Iris pigment epithelial cell (primary cell): ENCODE measurements at places on chromosomes 13 and 19.

GRCh38 chr19:11176466-11177193, 20.7 kb downstream of the KANK2 start:
- DNase-seq: no peak

GRCh38 chr19:38806371-38806770, 6.4 kb downstream of the LGALS4 start:
- no peak for DNase-seq

DNA sequence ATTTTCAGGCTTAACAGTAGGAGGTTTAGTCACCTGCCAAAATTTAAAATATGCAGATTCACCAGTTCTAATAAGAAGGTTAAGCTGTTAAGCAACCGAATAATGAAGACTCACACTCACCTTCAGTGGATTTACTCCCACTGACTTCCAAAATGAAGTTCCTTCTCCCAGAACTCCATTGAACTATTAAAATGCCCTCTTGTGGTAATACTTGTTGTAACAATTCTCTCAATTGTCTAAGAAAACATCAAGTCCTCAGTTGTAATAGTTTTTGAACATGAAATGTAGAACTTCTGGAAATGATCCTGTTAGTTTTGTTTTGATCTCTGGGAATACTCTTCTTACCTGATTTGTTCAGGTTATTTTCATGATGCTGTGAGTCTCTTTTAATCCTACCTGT, 522.0 kb upstream of the ATXN8OS start:
- DNase-seq: no peak

- DNase-seq: no peak
Observed at GRCh38 chr19:33865306-33865705, 68.6 kb downstream of the KCTD15 start.

- DNase-seq: no peak
Observed at GRCh38 chr13:109789262-109789661, 2.9 kb upstream of the IRS2 start.

DNA sequence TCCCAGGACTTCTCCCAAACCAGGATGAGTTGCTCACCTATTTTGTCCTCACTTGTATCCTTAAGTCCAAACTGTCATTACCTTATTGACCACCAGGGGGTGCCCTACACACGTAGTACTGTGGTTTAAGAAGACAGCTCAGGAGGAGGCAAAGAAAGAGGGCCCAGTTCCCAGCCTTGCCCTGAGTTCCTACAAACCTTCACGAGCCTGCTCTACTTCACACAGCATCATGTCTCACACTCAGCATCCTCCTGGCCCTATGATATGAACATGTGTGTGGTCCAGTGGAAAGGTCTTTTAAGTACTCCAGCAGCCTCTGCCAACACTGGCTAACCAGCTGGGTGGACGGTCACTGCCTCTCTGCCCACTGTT, 8.1 kb upstream of the ZNF784 start:
- DNase-seq: peak; percentile 95

DNA sequence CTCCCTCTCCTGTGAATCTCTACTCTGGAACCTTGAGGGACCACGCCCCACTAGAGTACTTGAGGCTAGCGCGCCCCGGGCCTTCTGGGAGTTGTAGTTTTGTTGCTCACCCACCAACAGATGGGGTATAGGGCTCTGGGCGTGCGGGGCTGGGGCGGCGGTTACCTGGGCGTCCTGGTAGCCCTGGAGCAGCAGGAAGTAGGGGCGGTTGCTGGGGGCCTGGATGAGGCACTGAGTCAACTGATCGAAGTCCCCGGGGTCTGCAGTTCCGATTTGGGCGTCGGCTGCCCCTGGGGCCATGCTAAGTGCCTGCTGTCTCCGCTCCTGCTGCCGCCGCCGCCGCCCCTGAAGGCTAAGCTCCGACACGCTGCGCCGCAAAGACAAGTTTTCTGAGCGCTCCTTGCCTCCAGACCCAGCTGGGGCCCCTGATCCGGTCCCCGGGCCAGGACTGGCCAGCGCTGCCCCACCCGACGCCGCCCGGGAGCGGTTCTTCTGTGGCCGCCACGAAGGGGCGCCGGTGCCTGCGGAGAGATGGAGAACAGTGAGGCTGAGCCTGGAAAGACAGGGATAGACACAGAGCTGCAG, 5.3 kb downstream of the RASIP1 start:
- DNase-seq: peak; percentile 58
